Skin of body (tissue), 3 donors: ENCODE measurements at places on chromosomes 7 and 10. TPM values are rescaled to one million over a fixed set of nuclear protein-coding genes. Genes with fewer than 3 reads are reported as not detected.

Gene ADAM12
- total RNA-seq: 22.8 TPM

Gene NAT16
- not detected for total RNA-seq

Gene OR2A12
- total RNA-seq: not detected

Gene SHTN1
- total RNA-seq: 13.1 TPM

Gene CCDC186
- 56.4 TPM for total RNA-seq

Gene SFTPA1
- not detected for total RNA-seq

Gene ASAH2
- 0.49 TPM for total RNA-seq

Gene ZNF138
- 16.0 TPM for total RNA-seq

Gene SPDYE5
- total RNA-seq: not detected

Gene CYP2C8
- 0.30 TPM for total RNA-seq

Gene AKR1D1
- not detected for total RNA-seq

Gene ACTR3C
- total RNA-seq: 6.3 TPM

Gene ADARB2
- total RNA-seq: 0.10 TPM

Gene TMEM236
- total RNA-seq: 0.69 TPM

Gene PIK3CG
- total RNA-seq: 4.7 TPM

Gene SCART1
- 2.5 TPM for total RNA-seq

Gene SLC39A12
- 0.10 TPM for total RNA-seq

Gene MDFIC
- 25.6 TPM for total RNA-seq

Gene NPY4R
- 0.10 TPM for total RNA-seq

Gene ZNF488
- total RNA-seq: 0.10 TPM

Gene KCNMA1
- 11.7 TPM for total RNA-seq

Gene HOXA1
- total RNA-seq: 0.59 TPM

Gene LGI1
- 2.6 TPM for total RNA-seq

Gene EN2
- under 0.01 TPM for total RNA-seq

Gene TFR2
- 1.4 TPM for total RNA-seq

Gene BZW2
- total RNA-seq: 67.7 TPM

Gene SEMA3C
- total RNA-seq: 103 TPM

Gene ERVW-1
- total RNA-seq: 0.20 TPM
